Progenitor cell of endocrine pancreas (in vitro differentiated cells): ENCODE measurements at places on chromosomes 7 and 10.
A peak's percentile ranks its signal among the peaks of the same experiment; 100 is the strongest.

DNA sequence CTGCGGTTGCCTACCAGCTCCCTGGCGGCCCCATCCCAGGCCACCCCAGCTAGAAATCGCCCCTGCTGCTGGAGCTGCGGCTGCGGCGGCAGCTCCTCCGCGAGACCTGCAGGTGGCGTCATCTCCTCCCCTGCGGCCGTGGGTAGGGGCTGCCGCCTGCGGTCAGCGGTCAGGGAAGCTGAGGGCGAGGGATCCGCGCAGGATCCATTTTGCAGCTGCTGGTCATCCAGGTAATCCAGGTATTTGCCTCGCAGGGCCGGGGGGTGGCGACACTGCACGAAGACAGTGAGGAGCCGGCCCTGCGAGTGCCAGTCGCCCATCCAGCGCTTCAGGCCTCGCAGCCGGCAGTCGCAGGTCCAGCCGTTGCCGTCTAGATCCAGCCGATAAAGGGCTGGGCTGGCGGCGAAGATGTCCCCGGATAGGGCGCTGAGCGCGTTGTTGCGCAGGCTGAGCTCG, 1.5 kb downstream of the TRIL start:
- DNase-seq, result peak; percentile 77

DNA sequence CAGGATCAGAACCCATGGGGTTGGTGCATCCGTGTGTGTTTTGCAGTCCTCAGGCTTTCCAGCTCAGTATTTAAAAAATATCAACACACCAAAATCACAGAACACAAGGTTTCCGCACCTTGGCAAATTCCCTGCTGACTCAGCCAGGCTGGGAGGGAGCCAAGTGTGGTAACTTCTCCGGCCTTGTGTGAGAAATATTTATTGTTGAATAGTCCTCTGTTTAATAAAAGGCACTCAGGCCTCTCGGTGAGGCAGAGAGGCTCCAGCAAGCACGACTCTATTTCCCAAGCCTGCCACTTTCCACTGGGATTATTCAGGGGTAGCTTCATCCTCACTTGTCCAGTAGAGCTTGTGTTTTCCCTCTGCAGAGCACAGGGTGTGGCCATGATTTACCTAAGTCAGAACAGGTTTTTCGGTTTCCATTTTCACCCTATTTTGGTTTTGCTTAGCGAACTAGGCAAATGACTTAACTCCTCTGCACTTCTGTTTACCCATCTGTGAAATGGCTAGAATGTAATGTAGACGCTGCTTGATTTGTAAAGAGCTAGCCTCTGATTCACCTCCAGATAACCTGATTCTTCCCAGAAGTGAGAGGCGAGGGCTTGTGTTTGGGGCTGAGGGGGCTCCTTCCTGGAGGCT, 13.0 kb upstream of the CHST15 start:
- DNase-seq, result no peak

- DNase-seq, result no peak
Measured at GRCh38 chr10:12073526-12073925, 4.8 kb downstream of the DHTKD1 start.

GRCh38 chr7:154674191-154674590, 328.7 kb downstream of the PAXIP1 start:
- no peak for DNase-seq

- DNase-seq, result no peak
Measured at GRCh38 chr10:97542169-97543024, 30.2 kb upstream of the ANKRD2 start.

GRCh38 chr10:111338805-111339204, 262.0 kb downstream of the ADRA2A start:
- no peak for DNase-seq

DNA sequence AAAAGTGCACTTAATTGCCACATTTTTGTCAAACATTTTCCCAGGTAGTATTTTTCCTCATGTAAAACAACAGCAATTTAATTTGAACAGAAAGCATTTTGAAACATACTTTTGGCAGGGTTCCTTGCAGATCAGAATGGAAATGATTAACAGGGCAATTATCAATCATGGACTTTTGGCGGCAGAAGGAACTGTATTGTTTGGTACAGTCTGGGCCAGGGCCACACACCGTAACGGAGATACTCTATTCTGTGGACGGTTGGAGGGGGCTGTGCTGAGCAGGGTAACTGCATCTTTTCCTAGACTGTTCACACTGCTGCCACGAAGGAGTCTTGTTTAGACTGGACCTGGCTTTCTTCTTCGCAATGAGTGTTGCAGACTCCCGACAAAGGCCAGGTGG, 62.3 kb downstream of the EGFR start:
- DNase-seq, result no peak

- DNase-seq, result no peak
Measured at GRCh38 chr10:71029411-71029892, 141.1 kb upstream of the PCBD1 start.

DNA sequence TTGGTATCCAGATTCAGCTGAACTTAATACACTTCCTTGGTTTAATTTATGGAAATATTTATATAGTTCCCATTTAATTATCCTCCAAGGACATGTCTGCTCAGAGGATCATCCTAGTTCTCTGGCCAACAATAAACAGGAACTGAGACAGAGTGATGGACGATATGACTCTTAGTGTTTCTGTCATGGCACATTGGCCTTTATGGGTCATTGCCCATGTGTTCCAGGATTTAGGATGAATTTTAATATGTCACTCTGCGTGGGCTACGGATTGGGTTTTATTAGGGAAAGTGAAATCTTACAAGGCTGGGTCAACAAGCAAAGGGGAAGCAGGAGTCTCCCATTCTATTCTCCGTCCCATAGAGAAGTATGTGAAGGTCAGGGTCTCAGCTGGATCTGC, 18.8 kb upstream of the TNPO3 start:
- no peak for DNase-seq

GRCh38 chr10:79023240-79024162, 45.3 kb upstream of the ZMIZ1 start:
- DNase-seq, result no peak

GRCh38 chr7:101398396-101399289, 36.0 kb downstream of the COL26A1 start:
- no peak for DNase-seq

- DNase-seq, result no peak
Measured at GRCh38 chr10:110061687-110062086, 53.9 kb downstream of the ADD3 start.
